GM23248 (cell line): ENCODE measurements at places on chromosomes 7 and 10.

DNA sequence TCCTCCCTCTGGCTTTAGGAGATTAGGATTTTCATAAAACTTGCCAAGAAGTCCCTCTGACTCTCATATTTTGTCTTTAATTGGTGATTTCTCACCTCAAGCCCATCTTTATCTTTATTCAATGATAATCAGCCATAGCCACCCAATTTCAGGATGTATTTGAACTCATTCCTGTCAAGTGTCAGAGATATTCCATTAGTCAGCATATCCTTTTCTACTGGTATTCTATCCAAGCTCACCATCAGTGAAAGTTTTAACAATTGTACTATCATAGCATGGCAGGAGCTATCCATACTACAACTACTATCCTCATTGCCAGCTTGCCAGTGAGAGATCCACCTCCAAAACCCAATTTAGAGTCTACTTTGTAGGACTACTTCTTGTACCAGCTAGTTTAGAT lies 114.6 kb downstream of the GNAI1 start:
- no peaks in the 10 kb centered on the region for H3K36me3 ChIP-seq
- H3K4me1 ChIP-seq = peaks cover under 1% of the 10 kb centered on the region; the same call in 1 of the 2 replicates
- no peak overlapping the region for H3K27ac ChIP-seq
- DNase-seq = no peak
- H3K27me3 ChIP-seq = no peaks in the 10 kb centered on the region
- no peak overlapping the region for H3K4me3 ChIP-seq

DNA sequence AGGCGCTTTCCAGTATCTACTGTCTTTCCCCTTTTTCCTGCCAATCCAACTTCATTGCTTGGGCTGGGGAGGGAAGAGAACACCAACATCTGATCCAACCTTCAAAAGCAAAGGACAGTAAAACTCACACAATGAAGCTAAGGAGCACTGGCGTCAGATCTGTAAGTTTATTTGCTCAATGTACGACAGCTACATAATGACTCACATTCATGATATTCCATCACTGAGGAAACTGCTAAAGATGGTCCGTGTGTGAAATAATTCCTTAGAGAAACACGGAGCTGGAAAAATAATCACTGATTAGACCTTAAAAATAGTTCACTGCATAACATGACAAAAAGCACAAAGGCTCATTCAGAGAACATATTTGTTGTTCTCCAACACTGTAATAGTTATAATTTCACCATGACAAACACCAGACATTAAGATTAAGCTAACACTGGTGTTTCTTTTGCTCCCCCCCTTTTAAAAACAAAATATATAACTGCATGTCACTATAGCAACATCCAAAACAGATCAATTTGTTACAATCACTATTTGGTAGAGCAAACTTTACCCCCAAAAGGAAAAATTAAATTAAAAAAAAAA lies 24.3 kb downstream of the HSPB1 start:
- H3K4me3 ChIP-seq = no peak overlapping the region
- H3K4me1 ChIP-seq = peaks cover 31% of the 10 kb centered on the region
- peak; percentile 65 for DNase-seq
- peaks cover 44% of the 10 kb centered on the region for H3K36me3 ChIP-seq
- no peaks in the 10 kb centered on the region for H3K27me3 ChIP-seq

- H3K4me1 ChIP-seq = no peaks in the 10 kb centered on the region
- no peak overlapping the region for H3K4me3 ChIP-seq
- no peaks in the 10 kb centered on the region for H3K27me3 ChIP-seq
- no peak overlapping the region for H3K27ac ChIP-seq
- no peaks in the 10 kb centered on the region for H3K36me3 ChIP-seq
These were observed 84.4 kb upstream of the EFCAB10 start for GRCh38 chr7:105665684-105666083.

DNA sequence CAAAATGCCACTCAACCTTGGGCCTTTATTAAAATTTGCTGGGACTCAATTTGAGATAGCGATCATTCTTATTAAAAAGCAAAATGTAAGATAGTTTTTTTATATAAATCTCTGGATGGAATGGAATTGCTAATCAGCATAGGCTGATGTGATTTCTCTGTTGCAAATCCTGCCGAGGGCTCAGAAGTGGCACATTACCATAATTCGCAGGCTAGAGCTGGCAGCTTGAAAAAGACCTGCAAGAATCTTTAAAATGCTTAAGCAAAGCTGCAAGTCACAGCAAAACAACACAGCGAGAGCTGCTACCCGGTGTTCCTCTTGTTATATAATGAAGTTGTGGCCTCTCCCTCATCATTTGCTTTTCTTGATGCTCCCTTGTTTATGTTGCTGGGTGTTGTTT lies 448.1 kb downstream of the GATA3 start:
- H3K4me3 ChIP-seq = no peak overlapping the region
- no peak overlapping the region for H3K27ac ChIP-seq
- no peaks in the 10 kb centered on the region for H3K27me3 ChIP-seq
- no peaks in the 10 kb centered on the region for H3K4me1 ChIP-seq
- H3K36me3 ChIP-seq = no peaks in the 10 kb centered on the region

DNA sequence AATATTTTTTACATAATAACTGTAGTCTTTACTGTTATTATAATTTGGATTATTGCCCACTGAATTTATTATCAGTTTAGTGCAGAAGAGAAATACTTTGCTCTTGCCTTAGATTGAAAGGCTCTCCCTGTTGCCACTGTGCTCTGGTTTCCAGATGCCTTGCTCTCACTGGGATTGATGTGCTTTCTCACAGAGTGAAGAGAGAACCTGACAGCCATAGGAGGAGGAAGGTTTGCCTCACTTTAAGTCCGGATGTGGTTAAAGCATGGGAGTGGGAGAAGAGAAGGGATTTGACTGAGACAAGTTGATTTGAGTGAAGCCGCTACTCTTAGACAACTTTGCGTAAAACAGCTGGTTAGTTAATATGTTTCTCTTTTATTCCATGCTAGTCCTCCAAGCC lies 68.2 kb upstream of the RPA3 start:
- no peak for DNase-seq
- H3K27me3 ChIP-seq = no peaks in the 10 kb centered on the region
- H3K27ac ChIP-seq = no peak overlapping the region
- H3K36me3 ChIP-seq = no peaks in the 10 kb centered on the region

DNA sequence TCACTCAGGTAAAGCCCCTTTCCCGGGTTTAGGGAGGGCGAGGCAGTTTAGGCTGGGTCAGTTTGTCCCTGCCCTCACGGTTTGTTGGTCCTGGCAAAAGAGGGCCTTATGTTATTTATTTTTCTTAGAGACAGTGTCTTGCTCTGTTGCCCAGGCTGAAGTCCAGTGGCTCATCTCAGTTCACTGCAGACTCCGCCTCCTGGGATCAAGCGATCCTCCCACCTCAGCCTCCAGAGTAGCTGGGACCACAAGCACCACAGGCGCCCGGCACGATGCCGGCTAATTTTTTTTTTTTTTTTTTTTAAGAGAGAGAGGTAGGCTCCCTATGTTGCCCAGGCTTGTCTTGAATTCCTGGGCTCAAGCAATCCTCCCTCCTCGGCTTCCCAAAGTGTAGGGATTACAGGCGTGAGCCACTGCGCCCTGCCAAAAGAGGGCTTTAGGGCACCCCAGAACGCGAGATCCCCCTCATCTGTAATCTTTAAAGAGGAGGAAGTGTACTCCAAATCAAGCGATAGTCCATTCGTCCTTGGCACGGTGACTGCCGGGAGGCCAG lies 626 bp upstream of the BMS1 start:
- H3K36me3 ChIP-seq = peaks cover 22% of the 10 kb centered on the region
- peaks cover 9% of the 10 kb centered on the region for H3K4me1 ChIP-seq
- H3K27ac ChIP-seq = peak overlapping the region; percentile 85
- peak overlapping the region; percentile 96 for H3K4me3 ChIP-seq
- DNase-seq = peak; percentile 28

DNA sequence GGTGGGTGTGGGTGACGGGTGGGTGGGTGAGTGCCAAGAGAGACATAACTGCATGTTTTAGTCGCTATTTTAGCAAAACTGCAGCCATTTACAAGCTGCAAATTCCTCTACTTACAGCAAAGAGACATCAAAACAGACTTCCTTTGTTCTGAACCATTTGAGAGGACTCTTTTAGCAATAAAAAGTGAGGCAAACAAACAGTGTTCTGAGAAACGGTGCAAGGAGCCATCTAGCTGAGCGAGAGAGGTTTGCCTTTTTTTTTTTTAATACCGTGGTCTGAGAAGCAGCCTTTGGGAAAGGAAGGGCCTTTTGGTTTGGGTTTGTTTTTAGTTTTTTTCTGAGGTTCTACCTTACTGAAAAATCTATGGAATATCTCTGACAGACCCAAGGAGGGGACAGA lies 62.9 kb downstream of the SCRN1 start:
- H3K27me3 ChIP-seq = no peaks in the 10 kb centered on the region
- no peaks in the 10 kb centered on the region for H3K4me1 ChIP-seq
- no peak for DNase-seq
- H3K27ac ChIP-seq = no peak overlapping the region

DNA sequence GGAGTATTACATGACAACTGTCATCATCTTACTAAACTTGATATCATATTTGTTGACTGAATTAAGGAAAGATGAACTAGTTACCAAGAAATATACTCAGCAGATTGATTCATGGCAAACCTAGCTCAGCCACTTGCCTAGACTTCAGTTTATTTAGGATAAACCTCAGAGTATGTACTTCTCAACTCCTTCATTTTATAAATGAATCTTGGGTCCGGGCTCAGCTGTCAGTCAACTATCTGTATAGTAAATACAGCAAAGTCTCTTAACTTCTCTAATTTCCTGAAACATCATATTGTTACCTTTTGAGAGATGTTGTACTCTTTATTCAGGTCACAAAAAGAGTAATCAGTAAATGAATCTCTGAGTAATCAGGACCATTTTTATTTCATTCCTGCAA lies 211.0 kb upstream of the KLF14 start:
- no peak for DNase-seq
- H3K36me3 ChIP-seq = peaks cover 52% of the 10 kb centered on the region
- H3K4me3 ChIP-seq = no peak overlapping the region
- peaks cover 73% of the 10 kb centered on the region for H3K4me1 ChIP-seq

DNA sequence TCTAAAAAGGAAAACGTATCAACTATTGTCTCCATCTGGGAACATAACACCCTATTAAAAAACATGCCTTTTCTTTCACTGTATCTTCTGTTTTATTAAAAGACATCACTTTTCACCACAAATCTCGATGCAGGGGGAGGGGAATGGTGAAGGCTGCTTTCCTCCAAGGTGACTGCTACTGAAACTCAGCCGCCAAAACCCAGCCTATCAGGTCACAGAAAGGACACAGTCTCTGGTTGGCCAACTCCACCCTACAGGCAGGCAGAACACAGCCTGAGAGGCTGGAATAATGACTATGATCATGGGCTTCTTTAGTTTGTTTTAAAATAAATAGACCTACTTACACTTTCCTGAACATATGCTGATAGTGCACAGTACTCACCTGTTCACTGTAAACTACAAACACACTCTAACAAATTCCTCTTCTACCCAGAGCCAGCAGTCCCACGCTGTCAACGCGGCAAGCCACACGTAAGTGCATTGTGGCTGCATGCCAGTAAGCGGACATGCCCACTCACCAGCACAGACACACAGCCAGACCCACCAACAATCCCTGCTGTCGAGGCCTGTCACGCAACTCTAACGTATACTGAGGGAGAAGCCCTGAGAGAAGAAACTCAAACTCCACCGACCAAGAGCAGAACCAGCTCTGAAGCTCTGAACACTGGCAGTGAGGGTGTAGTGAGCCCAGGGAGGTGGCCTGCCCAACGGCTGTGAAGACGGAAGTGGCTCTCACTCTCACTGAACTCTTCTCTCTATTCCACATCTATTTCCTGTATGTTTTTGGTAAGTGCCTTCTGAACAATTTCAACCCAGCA lies 41.8 kb downstream of the NCAPG2 start:
- no peak overlapping the region for H3K4me3 ChIP-seq
- no peaks in the 10 kb centered on the region for H3K4me1 ChIP-seq
- no peaks in the 10 kb centered on the region; the same call in 1 of the 2 replicates for H3K36me3 ChIP-seq
- no peak overlapping the region for H3K27ac ChIP-seq

DNA sequence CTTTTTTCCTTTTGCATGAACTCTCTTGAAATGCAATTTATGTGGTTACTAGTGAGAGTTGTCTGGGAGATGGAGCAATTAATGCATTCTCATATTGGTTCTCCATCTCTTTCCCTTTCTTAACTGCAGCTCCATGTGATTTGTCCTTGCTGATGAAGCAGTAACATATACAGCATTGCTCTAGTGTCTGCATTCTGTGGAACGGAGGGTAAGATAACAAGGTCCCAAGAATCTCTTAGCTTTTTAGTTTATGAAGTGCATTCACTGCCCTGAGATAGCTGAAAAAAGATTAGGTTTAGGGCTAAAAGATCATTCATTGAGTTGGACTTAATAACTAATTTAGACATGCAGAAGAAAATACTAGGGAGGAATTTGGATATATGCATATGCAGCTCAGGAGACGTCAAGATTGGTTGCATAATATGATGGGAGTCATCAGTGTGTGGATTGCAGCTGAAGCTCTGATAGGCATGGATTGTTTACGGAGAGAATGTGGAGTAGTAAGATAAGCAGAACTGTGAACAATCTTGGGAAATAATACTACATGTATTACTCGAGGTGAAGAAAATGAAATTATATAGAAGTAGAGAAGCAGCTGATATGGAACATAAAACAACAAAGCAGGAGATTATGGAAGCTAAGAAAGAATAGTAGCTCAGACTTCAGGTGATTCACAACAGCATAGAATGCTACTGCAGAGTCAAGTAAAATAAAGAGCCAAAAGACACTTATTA lies 404.7 kb downstream of the ARL4A start:
- no peaks in the 10 kb centered on the region for H3K36me3 ChIP-seq
- no peaks in the 10 kb centered on the region for H3K27me3 ChIP-seq
- no peaks in the 10 kb centered on the region for H3K4me1 ChIP-seq
- DNase-seq = no peak

DNA sequence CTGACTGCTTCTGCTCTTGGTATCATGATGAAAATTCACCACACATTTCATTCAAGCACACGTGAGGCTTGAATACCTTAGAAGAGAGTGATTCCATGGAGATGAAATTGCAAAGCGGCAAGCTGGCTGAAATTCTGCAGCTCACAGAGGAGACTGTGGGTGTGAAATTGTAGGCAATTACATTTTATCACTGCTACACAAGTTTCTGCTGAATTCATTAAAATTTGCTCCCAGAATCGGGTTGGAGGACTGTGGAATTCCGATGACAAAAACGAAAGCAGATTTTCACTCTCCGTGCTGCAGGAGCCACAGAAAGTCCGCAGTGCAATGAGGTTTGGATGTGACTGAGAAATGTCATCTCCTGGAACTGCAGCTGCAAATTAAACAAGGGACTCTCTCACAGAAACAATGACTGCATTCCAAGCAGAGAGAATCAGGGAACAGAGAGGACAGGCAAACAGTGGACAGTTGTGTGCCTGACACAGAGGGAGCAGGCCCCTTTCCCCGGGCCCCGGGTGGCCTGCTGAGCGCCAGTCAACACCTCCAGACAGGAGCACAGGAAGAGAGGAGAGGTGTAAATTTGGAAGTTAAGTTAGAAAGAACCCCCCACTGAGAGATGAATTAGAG lies 109.1 kb downstream of the C10orf90 start:
- peak; percentile 53 for DNase-seq
- H3K36me3 ChIP-seq = no peaks in the 10 kb centered on the region
- H3K27me3 ChIP-seq = no peaks in the 10 kb centered on the region
